HAP-1 (cell line): ENCODE measurements at places on chromosomes 2 and 18.
A peak's percentile ranks its signal among the peaks of the same experiment; 100 is the strongest.

DNA sequence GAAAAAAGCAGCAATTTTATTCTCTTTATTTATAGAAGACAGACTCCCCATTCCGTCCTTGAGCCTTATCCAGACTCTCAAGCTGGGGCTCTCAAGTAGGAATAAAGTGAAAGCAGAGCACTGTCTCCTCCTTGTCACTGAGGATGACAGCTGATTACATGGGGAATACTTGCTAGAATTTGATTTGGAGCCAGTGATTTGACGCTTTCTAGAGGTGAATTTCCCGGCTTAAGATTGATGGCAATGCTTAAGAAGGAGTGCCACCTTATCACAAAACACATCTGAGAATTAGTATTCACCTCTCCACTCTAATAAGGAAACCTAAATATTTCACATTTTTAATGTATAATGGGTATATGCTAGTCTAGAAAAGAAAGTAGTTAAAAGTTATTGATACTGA is 135.4 kb upstream of the SLC39A10 start:
- no peak for DNase-seq

DNA sequence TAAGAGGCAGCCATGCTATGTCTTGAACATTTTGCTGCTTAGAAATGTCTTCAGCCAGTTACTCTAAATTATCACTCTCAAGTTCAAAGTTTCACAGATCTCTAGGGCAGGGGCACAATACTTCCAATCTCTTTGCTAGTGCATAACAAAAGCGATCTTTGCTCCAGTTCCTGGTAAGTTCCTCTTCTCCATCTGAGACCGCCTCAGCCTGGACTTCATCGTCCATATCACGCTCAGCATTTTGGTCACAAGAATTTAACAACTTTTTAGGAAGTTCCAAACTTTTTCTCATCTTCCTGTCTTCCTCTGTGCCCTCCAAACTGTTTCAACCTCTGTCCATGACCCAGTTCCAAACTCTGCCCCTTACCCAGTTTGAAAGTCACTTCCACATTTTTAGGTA is 8.8 kb upstream of the SLC35F5 start:
- DNase-seq = no peak

DNA sequence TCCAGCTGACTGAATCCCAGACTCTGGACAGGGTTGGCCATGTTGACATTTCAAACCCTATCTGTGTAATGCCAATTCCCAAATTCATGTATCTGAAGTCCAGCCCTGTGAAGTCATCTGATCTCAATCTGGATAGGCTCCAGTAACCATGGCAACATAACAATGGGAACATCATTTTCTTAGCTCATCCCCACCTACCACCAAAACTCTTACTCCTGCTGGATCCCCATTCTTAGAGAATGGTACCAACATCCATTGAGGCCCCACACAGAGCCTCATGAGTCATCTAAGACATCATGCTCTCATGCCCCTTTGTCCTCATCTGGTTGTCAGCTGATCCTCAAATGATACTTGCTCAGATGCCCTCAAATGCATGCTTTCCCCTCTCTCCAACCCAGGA is 58.9 kb upstream of the TEX51 start:
- DNase-seq = no peak

DNA sequence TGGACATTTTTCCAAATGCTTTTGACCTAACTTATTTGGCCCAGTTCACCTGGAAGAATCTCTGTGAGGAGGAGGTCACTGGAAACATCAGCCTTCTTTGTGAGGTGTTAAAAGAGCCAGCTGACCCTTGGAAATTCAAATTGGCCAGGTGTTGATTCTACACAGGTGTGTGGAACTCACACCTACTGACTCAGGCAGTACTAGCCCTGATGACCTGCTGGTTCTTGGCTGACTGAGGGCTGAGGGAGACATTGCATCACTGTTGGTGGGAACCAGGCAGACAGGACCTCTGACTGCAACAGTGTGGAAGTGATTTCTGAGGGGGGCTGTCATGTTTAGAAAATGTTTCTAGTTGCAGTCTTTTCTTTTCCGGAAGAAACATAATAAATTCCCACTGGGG is 242.2 kb upstream of the LRRTM1 start:
- DNase-seq = no peak

DNA sequence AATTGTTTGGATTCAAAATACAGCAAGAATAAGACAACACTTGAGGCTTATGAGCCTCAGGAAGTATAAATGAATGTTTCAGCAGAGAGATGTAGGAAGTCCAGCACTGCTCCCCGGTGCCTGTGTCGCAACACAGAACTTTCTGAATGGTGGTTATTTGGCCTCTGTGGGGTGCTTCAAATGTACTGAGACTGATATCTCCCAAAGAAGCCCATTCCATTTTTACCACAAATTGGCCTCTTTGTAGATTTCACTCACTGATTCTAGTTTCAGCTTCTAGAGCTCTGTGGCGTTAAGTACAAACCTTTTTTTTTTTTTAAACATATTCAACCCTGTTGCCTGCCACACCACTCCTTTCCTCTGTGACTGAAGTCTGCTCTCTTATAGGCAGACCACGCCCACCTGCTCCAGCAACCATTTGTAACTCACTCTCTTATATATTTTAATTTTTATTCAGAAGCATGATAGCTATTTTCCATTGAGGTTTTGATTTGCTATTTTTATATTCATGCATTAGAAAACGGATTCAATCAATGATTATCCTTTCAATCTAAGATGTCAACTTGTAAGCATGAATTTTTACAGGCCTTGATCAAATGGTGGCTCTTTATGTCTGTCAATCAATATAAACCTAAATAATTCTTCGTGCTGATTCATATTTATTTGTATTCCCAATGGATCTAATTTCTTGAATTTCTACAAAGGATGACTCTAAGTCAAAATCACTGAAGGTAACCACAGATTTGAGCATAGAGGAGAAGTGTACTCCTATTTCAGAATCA is 277.1 kb upstream of the CCDC68 start:
- DNase-seq = no peak

GRCh38 chr2:85939131-85939530 is 50.3 kb upstream of the ST3GAL5 start:
- no peak for DNase-seq

GRCh38 chr18:27887287-27887686 is 289.6 kb downstream of the CDH2 start:
- DNase-seq = no peak

- DNase-seq = no peak
Measured at GRCh38 chr18:23484561-23485182, 18.6 kb upstream of the RMC1 start.

GRCh38 chr18:76098674-76099411 is 396.2 kb downstream of the ZNF516 start:
- no peak for DNase-seq

DNA sequence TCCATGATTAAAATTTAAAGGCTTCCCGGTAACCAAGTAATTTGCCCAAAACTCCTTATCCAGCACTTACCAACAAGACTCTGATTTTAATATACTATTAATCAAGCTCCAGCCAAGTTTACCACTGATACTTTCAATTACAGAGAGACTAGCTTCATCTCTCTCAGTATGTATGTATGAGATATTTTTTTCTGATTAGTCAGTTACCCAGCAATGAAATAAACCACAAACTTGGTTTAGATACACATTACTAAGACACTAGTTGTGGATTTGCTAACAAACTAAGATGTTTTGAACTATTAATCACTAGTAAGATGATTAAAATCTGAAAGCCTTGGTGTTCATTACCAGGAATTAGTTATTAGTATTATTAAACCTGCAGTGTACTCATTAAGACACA is 1272.2 kb upstream of the ACVR2A start:
- DNase-seq = no peak

GRCh38 chr18:8411492-8411891 is 197.7 kb upstream of the RAB12 start:
- no peak for DNase-seq

DNA sequence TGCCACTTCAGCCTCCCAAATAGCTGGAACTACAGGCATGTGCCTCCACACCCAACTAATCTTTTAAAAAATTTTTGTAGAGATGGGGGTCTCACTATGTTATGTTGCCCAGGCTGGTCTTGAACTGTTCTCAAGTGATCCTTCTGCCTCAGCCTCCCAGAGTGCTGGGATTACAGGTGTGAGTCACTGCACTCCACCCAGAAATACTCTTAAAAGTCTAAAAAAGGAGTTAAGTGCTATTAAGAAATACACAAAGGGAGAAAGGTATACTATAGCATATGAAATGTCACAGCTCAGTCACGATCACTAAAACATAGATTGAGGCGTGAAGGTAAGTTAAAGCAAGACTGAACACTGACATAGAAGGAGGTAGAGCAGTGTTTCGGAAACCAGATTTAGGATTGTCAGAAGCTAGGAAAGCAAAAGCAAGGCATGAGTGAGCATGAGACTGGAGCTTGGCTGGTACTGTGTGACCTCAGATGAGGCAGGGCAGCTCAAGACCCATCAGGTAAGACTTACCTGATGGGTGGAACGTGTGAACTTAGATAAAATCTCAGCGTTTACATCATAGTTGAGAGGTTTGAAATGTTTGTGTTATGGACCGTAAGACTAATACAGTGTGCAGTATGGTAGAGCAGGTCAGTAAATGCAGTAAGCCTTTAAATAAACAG is 9.2 kb downstream of the CCNYL1 start:
- no peak for DNase-seq

DNA sequence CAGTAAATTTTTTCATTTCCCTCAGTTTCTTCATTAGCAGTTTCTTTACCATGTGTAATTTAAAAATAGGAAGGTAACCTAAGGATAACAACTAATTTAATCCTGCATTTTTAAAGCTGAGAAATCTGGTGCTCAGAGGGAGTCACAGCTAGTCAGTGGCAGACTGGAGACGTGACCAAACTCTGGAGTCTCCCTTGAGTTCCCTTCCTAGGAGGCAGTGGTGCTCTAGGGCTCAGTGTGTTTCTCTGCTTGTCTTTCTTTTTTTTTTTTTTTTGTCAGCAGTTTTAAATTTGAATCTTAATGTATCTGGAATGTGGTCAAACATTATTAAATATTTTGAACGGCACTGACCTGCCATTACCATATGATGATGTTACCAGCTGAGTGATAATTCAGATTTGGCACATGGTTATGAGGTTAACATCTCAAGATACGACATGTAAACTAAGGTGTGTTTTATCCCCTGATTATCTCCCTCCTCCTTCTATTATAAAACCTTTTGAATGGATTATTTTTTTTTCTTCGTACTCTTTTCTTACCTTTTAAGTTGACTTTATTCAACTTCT is 226.2 kb downstream of the GALNT13 start:
- DNase-seq = no peak

- no peak for DNase-seq
Measured at GRCh38 chr2:206250041-206250897, 24.2 kb upstream of the ZDBF2 start.

- DNase-seq = no peak
Measured at GRCh38 chr2:76940559-76940958, 581.6 kb downstream of the LRRTM4 start.

GRCh38 chr18:23421277-23421676 is 31.8 kb upstream of the RIOK3 start:
- DNase-seq = no peak

GRCh38 chr2:70247364-70248180 is 856 bp downstream of the TIA1 start:
- DNase-seq = peak; percentile 78

GRCh38 chr2:76075126-76075525 is 364.4 kb upstream of the GCFC2 start:
- no peak for DNase-seq

DNA sequence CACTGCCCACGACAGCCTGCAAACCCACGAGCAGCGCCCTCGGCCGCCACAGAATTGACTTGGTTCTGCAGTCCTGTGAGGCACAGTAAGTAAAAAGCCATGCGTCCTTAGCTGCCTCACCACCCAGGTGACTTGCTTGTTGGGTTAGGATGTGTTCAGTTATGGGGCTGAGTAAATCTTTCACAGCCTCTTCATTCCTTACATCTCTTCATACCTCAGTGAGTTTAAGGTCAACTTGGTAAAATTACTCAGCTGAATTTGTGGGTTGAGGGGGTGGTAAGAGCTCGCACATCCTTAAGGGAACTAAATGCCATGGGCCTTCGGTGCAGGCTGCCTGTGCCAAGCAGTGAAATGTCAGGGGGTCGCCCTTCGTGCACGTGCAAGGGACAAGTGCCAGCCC is 165.2 kb upstream of the ALKAL2 start:
- no peak for DNase-seq

GRCh38 chr2:197097578-197098366 is 171.3 kb upstream of the PGAP1 start:
- DNase-seq = no peak

- no peak for DNase-seq
Measured at GRCh38 chr2:85791704-85792565, 38.1 kb downstream of the ATOH8 start.

- DNase-seq = no peak
Measured at GRCh38 chr2:46050027-46050426, 247.2 kb upstream of the EPAS1 start.

GRCh38 chr2:79512442-79513401 is at the start of gene CTNNA2:
Gene CTNNA2 (plus strand): TSS chr2:79513051.
- peak; percentile 53 for DNase-seq

DNA sequence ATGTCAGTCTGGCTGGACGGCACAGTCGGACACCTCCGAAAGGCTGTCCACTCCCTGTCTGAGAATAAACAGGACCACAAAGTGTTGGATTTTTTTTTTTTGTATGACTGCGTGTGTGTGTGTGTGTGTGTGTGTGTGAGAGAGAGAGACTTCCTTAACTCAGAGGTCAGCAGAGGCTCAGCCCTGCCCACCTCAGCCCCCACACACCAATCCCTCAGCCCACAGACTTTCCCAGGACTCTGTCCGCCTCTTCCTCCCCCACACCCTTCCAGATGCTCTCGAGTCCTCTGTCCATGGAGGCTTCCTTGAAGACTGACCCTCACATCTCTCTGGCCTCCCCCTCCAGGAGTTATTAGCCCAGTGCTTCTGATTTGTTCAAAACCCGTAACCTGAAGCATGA is 147.3 kb downstream of the BCL11A start:
- no peak for DNase-seq

- no peak for DNase-seq
Measured at GRCh38 chr18:74789078-74789477, 191.4 kb downstream of the ZNF407 start.

DNA sequence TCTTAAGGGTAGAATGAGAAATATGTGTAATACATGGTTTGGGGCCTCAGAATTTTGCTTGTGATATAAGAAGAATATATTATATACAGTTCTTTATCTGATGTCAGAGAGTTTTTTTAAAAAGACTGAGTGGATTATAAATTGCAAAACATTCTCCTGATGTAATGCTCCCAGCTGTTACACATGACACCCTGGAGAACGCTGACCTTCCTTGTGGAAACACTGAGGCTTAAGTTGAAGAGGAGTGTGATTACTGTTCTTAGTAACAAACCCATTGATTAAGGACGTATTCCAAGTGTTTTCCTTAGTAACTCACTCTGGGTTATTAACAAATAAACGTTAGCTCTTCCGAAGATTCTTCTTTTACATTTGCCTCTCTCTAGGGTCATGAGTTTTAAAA is 1069.3 kb upstream of the CNTNAP5 start:
- DNase-seq = no peak

- DNase-seq = no peak
Measured at GRCh38 chr2:173962583-173963110, 2.5 kb downstream of the SP3 start.
